NCI-H2029 (cell line): ENCODE measurements at places on chromosomes 4 and X.
A peak's percentile ranks its signal among the peaks of the same experiment; 100 is the strongest.

GRCh38 chr4:26509681-26510333 is 19.5 kb upstream of the CCKAR start:
- no peak for DNase-seq

DNA sequence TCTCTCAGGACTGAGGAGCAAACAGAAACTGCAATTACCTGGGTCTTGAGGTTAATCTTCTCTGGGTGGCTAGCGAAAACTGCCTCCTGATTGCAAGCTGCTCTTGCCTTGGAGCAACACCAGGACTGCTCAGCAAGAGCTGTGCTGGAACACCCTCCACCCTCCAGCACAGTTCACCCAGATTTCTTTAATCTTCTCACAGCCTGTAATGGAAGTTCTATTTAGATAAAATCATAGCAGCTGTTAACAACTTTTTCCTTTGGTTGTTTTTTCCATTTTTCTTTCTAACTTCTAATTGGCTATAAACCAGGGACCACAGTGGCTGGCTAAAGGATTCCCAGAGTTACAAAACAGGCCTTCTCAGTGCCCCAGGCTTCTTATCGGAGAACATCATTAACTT is 36.3 kb downstream of the OPHN1 start:
- no peak for DNase-seq

GRCh38 chrX:33923262-33923661 is 208.9 kb downstream of the FAM47A start:
- no peak for DNase-seq

- no peak for DNase-seq
These were observed 100.9 kb downstream of the LCORL start for GRCh38 chr4:17920681-17921080.

GRCh38 chr4:4606321-4606720 is 64.5 kb upstream of the STX18 start:
- no peak for DNase-seq

DNA sequence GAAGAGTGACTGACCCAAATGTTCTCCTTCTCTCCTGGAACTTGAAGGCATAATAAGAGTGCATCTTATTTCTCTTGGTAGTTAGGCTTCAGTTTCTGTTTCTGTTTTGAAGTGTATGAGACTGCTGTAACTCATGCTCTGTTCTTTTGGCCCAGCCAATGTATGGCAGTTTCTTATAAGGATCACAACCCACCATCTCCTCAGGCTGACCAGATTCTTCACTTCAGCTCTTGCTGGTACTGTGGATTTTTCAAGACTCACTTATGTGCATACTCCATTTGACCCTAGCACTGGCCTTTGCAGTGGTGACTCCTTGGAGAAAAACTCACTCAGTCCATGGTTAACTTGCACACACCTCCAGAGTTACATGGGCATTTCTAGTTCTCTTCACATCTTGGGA is 9.6 kb upstream of the YTHDC1 start:
- no peak for DNase-seq

- peak; percentile 97 for DNase-seq
These were observed 85.3 kb upstream of the RBPJ start for GRCh38 chr4:26235500-26235899.

DNA sequence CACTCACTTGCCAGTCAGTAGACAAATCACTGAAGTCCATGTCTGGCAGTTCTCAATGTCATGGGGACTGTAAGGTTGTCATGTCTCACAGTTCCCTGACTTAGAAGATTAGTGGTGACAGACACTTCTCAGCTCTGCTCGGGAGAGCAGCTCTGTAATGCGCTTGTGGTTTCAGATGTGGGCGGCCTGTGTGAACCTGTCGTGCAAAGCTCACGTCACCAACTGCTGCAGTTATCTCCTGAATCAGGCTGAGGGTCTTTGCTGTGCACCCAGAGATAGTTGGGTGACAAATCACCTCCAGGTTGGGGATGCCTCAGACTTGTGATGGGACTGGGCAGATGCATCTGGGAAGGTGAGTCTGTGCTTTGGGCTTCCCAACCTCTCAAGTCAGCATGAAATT is at the start of gene IL9R:
TSS of gene IL9R (plus strand) at position 261 of the 400 bp plus-strand sequence. CDS start at position 325, 64 bp downstream.
- no peak for DNase-seq

- no peak for DNase-seq
These were observed 810 bp upstream of the SOX3 start for GRCh38 chrX:140505421-140506337.

DNA sequence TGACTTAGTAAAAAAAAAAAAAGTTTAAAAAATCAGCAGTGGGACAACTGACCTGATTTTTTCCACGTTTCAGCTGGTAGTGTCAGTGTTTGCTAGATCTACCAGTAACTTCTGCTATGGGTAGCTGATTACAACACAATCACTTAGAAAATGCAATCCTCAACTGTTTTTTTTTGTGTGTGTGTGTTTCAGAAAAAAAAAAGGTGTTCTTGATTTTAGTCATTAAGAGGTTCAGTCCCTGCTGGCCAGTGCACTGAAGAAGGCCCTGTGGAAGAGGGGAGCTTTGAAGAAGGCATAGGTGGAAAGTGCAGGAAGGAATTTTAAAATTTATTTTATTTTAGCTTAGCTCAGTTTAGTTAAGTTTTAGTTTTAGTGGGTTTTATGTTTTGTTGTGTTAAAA is 46.9 kb downstream of the SH2D1A start:
- no peak for DNase-seq

GRCh38 chrX:101191217-101191750 is 28.3 kb upstream of the DRP2 start:
- DNase-seq = no peak

DNA sequence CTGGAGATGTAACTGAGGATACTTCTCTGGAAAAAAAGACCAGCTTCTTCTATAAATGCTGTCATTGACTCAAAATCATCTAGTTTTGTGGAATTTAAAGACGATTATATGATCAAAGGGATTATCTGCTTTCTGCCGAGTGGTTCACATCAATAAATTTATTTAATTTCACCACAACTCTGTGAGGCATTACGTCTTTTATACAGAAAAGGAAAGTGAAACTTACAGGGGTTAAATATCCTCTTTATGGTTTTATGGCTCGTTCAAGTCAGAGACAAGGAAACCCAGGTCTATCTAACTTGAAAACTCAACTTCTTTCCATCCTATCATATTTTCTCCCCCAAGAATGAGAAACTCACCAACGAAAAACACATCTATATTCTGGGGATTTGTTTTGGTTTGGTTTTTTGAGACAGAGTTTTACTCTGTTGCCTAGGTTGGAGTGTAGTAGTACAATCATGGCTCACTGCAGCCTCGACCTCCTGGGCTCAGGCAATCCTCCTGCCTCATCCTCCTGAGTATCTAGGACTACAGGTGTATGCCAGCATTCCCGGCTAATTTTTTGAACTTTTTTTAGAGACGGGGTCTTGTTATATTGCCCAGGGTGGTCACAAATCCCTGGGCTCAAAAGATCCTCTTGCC is 377.9 kb upstream of the EMCN start:
- DNase-seq = peak; percentile 15

- peak; percentile 15 for DNase-seq
These were observed 31.6 kb upstream of the C1QTNF7 start for GRCh38 chr4:15396157-15396800.

GRCh38 chr4:79833857-79834256 is 239.2 kb downstream of the ANTXR2 start:
- no peak for DNase-seq

GRCh38 chr4:159266981-159267868 is 164.3 kb downstream of the RAPGEF2 start:
- no peak for DNase-seq

- DNase-seq = no peak
These were observed 95.1 kb upstream of the IQCM start for GRCh38 chr4:149910604-149911350.

GRCh38 chr4:25635501-25635900 is 20.1 kb upstream of the SLC34A2 start:
- peak; percentile 72 for DNase-seq

DNA sequence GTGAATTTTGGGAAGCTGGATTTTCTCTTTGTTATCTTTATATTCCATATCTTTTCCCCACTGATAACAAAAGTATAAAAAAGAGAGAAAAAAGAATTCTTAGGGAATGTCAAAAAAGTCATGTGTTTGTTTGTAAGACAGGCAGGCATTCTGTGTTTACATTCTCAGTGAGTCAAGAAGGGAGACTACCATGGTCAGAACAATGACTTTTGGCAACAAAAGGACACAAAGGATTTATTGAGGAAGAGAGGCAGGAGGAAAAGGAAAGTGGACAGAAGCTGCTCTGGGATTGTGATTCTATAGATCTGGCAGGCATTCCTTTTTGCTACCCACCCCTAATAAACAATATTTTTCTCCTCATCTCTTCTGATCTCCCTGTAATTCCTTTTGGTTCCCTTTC is 5.9 kb upstream of the ANK2 start:
- no peak for DNase-seq

GRCh38 chrX:155216940-155217440 is 730 bp downstream of the VBP1 start:
- no peak for DNase-seq

- DNase-seq = no peak
These were observed 16.2 kb downstream of the SH3RF1 start for GRCh38 chr4:169254546-169254983.

GRCh38 chrX:120306630-120307029 is 4.6 kb downstream of the TMEM255A start:
- DNase-seq = no peak

- DNase-seq = no peak
These were observed 105.1 kb upstream of the MXRA5 start for GRCh38 chrX:3451571-3451970.

DNA sequence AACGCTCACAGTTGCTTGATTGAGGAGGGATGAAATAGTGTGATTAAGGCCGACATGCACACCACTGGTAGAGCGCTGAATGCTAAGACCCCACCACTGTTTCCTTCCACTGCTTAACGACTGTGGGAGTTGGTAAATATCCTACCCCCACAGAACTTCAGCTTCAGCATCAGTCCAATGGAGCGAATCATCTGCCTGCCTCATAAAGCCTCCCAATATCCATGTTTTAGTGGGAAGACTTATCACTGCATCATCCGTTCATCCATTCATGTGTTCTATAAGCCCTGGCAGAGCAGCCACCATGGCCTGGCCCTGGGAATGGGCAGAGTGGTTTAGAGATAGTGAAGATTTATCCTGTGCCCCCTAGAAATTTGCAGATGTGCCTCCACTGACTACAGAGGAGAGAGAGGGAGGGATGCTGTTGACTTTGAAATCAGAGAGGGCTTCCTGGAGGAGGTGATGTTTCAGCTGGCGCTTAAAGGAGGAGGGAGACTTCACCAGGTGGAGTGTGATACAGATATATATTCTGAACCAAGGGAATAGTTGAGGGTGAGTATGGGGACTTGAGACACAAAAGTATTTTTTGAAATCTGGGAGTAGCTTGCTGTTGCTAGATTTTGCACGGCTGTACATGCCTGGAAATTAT is 71.9 kb upstream of the STX18 start:
- DNase-seq = no peak

DNA sequence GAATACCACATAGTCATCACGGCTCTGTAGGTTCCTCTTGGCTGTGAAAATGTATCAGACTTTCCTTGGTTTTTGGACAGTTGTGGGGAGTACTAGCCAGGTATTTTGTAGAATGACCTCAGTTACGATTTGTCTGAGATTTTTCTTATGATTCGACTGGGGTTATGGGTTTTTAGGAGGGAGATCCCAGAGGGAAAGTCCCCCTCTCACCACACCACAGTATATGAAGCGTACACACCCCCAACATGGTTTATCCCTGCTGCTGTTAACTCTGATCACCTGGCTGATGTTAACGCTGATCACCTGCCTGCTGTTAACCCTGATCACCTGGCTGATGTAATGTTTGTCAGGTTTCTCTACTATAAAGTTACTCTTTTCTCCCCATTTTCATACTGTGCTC is 72.6 kb downstream of the ANAPC4 start:
- DNase-seq = no peak
